Activated CD4-positive, alpha-beta T cell treated with anti-CD3 and anti-CD28 coated beads, Interleukin-2, amount 10 ng/mL, durations not matched to agents 7 days and 5 days (primary cell): ENCODE measurements at places on chromosomes 3 and 15. TPM values are rescaled to one million over a fixed set of nuclear protein-coding genes. Genes with fewer than 3 reads are reported as not detected.
A peak's percentile ranks its signal among the peaks of the same experiment; 100 is the strongest.

GPR156 gene
- total RNA-seq = 0.10 TPM

COPG1 gene
- total RNA-seq = 110 TPM

DNA sequence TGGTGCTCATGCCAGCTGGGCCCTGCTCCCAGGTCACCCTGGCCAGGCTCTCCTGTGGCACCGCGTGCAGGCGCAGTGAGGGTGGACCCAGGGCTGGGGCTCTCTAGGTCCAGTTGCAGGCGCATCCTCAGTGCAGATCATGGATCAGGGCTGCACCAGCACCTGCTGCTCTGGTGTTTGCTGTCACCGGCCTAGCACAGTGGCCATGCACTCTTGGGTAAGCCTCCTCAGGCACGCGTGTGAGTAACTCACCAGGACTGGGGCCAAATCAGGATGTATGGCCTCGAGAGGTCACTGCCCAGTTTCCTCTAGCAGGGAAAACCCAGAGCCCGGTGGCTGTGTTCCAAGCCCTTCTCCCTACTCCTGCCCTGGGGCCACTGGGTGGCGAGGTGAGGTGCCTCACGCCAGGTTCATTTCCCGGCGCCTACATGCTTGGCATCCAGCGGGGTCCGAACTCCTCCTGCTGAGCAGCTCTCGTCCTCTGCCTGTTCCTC lies 45.5 kb upstream of the SLC41A3 start:
- no peak for DNase-seq

GRCh38 chr3:72487078-72487765 lies 361.0 kb downstream of the SHQ1 start:
- DNase-seq = no peak

GRCh38 chr3:98556164-98557130 lies 24.7 kb downstream of the GPR15 start:
- DNase-seq = peak; percentile 90

DNA sequence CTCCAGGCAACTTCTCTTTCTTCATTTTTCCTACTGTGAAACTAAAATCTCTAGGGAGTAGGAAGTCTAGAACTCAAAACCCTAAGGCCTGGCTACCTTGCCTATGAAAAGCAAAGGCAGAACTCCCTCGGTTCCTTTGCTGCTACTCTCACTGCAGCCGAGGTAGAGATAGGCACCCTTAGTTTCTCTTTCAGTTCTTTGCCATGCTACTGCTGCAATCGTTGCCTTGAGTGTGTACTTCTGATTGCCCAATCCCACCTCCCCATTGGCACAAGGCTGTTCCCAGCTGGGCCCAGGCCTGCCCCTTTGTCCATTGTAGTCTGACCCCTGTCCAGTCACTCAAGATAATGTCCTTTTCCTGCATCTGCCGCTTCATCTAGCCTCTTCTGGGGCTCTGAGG lies 92.3 kb upstream of the MRPS22 start:
- no peak for DNase-seq

GRCh38 chr15:101126618-101127505 lies 125.0 kb downstream of the CHSY1 start:
- DNase-seq = peak; percentile 33

NDN gene
- 2.9 TPM for total RNA-seq

ATXN7 gene
- total RNA-seq = 70.0 TPM

- no peak for DNase-seq
These were observed 9.9 kb downstream of the ZIC1 start for GRCh38 chr3:147418808-147419701.

UBE2E2 gene
- 1.7 TPM for total RNA-seq

- DNase-seq = no peak
These were observed 85.7 kb downstream of the FNDC3B start for GRCh38 chr3:172125053-172125452.

ARMC8 gene
- total RNA-seq = 39.0 TPM

GOLGA6L7 gene
- not detected for total RNA-seq

- DNase-seq = no peak
These were observed 90.3 kb downstream of the ITPR1 start for GRCh38 chr3:4583416-4583815.

DNA sequence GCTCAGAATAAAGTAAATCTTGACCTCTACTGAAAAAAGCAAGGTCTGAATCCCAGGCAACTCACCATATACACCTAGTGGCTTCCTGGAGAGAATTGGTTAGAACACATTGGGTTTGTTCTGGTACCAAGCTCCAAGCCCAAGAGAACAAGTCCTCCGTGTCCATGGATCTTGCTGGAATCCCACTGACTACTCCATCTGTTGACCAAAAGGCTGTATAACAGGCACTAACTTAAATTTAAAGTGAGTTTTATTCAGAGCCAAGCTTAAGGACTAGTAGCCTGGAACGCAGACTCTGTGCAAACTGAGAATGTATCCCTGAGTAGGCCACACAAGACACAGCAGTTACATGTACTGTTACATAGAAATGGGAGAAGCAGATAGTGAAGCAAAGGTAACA lies 342.1 kb upstream of the LRRC3B start:
- no peak for DNase-seq

DNA sequence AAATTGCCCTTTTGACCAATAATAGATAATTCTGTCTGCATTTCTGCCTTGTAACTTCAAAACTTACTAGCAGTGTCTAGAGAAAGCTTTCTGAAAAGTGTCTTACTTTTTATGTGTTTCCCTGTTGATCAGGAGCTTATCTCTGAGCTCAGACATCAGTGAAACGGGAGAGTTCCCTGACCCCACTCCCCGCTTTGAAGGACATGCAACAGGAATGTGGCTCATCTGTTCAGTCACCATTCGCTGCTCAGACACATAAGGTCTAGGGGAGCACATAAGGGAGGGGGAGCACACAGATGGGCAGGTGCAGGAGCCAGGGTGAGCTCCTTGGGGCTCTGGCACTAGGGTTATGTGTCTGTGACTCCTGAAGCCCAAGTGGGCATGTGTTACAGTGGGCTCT lies 205.0 kb downstream of the FEZF2 start:
- DNase-seq = no peak

GRCh38 chr3:59101231-59101736 lies 51.5 kb upstream of the CFAP20DC start:
- no peak for DNase-seq

DNA sequence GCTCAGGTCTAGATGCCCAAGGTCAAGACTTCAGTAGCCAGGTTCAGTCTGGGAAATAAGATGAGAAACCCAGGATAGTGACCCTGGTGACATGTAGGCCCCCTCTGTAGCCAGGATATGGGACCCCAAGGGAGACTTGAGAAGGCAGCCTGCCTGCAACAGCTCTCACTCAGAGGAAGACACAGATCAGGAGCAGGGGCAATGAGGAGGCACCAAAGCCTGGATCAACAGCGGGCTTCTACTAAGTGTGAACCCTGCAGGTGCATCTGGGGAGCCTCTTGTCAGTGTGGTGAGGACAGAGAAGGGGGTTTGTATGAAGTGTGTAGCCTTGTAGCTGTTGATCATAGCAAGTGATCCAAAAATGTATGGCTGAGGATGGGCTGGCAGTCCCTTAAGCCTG lies 25.4 kb downstream of the PLA2G4F start:
- no peak for DNase-seq

DNA sequence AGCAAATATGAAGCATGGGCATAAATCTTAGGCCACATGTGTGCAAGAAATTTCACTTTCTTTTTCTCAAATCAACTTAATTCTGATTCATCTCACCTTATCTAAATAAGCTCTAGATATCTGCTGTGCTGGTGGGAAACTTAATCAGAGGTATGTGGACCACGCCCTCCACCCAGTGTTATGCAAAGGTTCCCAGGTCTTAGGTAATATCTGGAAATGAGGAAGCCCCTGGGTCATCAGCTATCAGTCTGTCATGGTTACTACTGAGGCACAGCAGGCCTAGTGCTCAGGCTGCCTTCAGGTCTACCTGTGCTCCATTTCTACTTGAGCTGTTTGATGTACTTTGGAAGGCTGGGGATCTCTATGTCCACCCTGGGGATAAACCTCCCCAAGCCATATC lies 134.4 kb upstream of the KCNH8 start:
- DNase-seq = no peak

DNA sequence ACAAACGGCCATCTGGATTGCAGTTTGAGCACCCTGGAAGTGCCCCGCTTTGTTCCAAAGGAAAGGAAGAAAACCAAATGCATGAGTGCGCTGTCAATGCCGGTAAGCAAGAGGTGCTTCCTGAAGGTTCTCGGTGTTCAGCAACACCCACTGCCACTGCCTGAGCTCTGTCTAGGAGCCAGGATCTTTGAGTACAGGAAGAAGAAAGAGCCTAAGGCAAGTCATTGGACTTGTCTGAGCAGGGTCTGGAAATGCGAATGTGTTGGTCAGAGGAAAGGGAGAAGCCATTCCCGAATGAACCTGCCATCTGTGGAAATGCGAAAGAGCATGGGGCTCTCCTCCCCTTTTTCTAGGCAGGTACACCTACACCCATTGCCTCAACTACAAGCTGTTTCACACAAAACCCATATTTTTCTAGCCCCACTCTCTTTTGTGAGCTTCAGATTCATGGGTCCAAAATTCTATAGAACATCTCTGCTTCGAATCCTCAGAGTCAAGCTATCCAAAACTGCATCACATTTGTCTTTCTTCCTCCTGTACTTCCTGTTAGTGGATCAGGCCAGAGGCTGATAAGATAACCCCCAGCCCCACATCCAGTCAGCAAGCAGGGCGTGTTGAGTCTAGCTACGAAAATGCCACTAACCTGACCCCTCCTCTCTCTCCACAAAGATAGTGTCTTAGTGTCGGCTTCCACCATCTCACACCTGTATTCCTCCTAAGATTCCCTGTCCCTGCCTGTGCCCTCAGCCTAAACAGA lies 55.6 kb upstream of the C15orf61 start:
- no peak for DNase-seq

- DNase-seq = no peak
These were observed 18.3 kb downstream of the UBAP1L start for GRCh38 chr15:65096481-65097385.

DNA sequence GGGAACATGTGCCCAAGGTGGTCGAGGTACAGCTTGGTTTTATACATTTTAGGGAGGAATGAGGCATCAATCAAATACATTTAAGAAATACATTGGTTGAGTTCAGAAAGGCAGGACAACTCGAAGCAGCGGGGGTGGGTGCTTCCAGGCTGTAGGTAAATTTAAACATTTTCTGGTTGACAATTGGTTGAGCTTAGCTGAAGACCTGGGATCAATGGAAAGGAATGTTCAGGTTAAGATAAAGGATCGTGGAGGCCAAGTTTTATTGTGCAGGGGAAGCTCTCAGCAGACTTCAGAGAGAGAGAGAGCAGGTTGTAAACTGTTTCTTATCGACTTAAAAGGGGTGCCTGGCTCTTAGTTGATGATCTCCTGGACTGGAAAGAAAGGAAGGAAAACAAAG lies 11.3 kb downstream of the CPN2 start:
- DNase-seq = no peak

RHOV gene
- not detected for total RNA-seq

- no peak for DNase-seq
These were observed 11.0 kb upstream of the BNC1 start for GRCh38 chr15:83295417-83295816.

DNA sequence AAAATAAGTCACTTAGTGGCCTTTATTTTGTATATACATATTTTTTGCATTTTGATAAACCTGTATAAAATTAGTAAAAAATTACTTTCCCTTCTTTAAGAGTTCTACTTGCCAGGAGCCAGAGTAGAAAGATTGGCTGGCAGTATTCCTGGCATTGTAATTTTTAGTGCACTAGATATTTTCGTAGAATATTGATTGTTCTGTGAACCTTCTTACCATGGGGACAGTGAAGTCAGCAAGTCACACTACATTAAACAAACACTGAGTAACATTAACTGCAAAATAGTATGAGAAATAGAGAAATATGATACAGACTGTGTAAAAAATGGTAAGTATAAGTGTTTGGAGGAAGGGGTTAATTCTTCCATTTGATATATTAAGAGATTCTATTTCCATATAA lies 26.0 kb downstream of the TCF12 start:
- no peak for DNase-seq

DNA sequence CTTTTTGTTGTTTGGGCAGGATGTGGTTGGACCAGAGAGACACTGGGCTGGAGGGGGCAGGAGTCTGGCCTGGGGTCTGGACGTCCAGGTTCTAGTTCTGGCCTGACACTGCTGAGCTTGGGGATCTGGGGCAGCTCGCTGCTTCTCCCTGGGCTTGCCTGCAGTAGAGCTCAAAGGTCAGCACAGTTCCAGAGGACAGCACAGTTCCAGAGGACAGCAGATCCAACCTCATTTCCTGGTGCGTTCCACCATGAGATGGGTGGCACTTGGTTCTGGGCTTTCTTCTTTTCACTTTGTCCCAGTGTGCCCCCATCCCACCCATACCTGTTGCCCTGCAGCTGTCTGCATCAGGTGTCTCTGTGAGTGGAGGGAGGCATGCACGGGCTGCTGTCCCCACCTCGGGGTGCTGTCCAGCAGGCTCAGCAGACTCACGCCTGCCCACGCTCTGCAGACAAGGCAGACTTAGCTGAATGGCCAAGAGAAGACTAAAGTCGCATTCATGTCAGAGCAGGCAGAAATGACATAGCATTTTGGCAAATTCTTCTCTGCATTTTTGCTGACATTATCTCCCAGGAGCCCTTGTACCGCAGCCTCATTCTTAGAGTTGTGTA lies 16.7 kb downstream of the CACNA2D3 start:
- no peak for DNase-seq

GRCh38 chr15:90799639-90800170 lies 68.7 kb upstream of the FURIN start:
- no peak for DNase-seq

DNA sequence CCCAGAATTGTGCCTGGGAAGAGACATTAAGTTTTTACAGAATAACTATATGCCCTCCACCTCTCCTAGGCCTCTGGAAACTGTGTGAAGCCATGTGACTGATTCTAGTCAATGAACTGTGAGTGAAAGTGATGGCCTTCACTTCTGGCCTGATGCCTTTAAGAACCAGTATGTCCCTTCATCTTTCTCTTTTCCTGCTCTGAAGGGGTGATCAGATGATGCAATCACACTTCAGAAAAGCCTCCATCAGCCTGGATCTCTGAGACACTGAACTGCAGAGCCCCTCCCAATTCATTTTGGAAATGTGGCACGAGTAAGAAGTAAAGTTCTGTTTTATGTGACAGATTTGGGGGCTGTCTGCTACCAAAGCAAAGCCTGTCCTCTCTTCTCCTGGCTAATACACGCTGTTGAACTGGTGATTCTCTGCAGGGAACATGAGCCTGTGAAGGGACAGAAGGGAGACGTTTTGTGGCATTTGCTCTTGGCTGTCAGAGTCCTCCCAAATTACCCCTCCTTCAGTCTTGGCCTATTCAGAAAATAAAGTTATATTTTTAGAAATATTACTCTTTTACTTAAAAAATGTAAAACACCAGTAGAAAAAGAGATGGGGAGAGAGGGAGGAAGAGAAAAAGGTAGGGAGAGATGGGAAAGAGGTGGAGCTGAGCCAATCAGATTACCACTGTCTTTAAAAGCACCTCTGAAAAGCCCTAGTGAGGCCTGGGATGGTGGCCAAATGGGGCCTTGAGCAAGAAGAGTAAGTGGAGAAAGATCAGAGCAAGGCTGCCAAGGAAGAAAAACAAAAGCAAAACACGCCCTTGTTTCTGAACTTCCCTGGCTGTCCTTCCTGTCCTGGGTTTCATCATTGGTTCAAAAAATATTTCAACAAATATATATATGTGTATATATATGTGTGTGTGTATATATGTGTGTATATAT lies 40.9 kb upstream of the RYK start:
- no peak for DNase-seq
